Colonic mucosa (tissue), 4 donors: ENCODE measurements at places on chromosomes 13 and 19.
A peak's percentile ranks its signal among the peaks of the same experiment; 100 is the strongest.

DNA sequence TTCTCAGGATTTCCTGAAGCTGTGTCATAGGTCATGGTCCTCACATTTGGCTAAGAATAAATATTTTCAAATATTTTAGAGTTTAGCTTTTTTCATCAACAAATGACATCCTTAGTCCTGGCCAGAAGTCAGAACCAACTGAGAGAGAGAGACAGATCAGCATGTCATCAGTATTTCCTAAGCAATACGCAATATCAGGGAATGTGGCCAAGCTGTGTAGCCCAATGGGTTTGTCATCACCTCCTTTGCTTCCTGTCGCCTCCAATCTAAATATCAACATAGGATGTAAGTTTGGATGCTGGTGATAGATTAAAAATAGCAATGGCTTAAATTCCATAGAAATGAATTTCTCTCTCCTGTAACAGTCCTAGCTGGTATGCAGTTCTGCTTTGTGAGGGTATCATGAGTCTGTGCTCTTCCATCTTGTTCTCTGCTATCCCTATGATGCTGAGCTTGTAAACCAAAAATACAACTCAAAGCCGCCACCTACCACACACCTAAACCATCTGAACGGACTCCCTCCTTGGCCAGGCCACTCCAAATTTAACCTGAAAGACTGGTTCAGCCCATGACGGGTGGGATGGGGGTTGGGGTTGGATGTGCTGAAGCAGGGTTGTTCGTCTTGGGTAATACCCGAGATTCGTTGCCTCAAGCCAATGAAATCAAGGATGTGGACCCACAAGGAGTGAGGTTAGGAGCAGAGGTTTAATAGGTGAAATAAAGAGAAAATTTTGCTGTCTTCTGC lies 10.0 kb upstream of the IGSF23 start:
- no peak for DNase-seq

DNA sequence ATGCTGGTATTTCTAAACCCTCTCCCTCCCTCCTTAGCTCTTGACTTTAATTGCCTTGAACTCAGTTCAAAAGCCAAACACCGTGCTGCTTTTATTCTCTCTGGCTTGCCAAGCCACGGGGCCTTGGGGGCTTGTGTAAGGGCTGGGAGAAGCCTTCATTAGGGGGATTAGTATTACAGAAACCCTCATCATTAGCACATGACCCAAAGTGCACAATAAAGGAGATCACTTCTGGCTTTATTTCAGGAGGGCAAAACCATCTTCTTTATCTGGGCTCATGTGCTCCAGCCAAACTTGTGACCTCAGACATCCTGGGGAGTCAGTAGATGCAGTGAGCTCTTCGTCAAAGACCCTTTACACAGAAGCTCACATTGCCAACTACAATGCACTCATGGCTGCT lies at the start of gene DCT:
DCT (minus strand) TSS at position 67 of the 400 bp plus-strand sequence. CDS start 427 bp downstream, outside the sequence.
- DNase-seq = no peak

GRCh38 chr13:46803586-46803985 lies 6.6 kb upstream of the ESD start:
- no peak for DNase-seq

DNA sequence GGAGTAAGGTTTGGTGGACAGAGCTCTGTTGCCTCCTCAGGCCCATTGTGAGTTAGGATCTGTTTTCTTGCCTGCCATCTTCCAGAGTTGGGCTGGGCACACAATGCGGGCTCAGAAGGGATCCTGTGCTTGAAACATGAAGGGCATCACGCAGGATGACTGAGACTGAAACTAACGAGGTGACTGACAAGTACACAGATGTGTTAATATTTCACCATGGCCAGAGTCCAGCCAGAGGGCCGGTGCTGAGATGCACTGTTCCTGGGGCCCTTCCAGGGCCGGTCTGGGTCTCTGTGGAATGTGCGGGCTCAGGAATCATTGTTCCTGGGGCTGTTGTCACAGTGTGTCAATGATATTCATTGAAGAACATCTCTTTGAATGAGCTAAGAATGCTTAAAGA lies 163.7 kb downstream of the URI1 start:
- no peak for DNase-seq

GRCh38 chr13:74154981-74155380 lies 20.8 kb upstream of the KLF12 start:
- no peak for DNase-seq

DNA sequence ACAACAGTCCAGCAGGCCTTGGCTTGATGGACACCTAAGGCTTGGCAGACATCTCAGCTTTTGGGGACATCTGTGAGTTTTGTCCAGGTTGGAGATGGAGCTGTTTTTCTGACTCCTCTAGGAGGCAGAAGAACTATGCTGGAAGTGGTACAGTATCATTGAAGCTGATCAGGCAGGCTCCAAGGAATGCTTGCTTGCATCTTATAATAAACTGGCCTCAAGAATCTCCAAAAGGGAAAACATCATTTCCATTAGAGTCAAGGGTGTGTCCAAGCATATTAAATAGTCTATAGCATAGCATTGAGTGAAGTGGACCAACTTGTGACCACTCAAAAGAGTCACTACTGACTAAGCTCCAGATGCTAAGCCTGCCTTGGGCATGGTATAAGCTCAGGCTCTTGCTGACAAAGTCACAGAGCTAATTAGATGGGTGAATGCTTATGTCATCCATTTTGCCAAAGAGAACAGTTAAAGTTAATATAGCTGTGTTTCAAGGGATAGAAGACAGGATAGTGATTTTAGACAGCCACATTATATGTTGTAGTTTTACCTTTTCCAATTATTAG lies 216.0 kb downstream of the DNAJC15 start:
- no peak for DNase-seq

DNA sequence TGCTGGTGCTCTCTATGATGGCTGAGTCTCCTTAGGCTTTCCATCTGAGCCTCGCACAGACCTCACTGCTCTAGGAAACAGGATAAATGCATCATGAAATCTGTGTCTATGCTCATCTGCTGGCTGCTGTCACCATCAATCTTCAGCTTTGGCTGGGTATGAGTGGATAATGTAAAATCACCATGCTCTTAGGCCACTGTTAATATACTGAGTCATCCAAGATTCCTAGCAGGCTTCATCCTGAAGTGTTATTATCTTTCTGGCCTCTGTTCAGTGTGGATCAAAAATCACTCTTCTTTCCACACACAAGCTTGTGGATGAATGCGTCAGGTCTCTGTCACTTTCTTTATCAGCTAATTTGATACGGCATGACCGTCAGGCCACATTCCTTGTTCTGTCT lies 317.4 kb downstream of the NALCN start:
- DNase-seq = no peak

DNA sequence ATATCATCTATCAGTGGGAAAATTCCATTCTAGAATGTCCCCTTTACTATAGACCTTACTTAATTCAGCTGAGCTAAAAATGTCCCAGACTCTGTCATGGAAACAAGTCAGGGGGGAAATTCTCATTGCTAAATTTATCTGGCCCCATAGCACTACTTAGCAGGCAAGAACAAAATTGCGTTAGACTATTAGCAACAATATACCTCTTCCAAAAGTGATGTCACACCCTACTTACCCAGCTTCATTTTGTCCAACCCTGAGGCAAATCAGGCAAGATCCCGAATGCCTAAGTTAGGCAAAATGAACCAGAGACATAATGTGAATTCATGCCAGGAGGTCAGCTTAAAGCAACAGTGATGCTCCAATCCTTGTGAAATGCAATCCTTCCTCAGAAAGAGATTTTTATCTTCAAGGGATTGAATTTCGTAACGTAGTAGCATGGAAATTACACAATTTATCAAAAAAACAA lies 93.7 kb downstream of the FRY start:
- no peak for DNase-seq

DNA sequence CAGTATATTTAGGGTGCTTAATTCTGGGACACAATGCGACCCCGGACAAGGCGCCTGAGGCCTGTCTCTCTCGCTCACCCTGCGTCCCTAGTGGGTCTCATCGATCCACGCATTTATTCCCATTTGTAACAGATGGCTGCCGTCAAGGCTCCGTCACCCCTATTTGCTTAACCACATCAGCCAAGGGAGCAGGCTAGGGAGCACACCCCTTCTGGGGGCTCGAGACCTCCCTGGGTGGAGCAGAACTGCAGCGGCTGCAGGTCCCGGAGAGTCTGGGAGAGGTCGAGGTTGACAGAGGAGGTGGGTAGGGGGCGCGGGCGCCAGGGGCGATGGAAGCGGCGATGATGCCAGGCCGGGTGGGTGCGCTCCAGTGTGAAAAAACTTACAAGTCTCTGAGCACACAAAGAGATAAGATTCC lies 507 bp downstream of the ALG5 start:
- DNase-seq = peak; percentile 35

DNA sequence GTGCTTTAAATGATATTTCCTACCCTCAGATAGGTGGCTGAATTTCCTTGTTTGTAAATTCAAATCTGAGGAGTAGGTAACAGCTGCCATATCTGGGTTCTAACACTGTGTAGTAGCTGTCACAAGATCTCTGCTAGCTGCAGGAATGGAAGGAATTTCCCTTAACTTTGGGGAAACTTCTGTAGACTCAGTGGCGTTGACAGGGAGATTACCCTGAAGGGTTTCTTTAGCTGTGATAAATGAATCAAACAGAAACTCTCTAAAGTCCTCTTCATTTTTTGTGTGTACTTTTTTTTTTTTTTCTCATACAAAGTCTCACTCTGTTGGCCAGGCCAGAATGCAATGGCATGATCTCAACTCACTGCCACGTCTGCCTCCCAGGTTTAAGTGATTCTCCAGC lies 5.3 kb upstream of the EPSTI1 start:
- DNase-seq = no peak

DNA sequence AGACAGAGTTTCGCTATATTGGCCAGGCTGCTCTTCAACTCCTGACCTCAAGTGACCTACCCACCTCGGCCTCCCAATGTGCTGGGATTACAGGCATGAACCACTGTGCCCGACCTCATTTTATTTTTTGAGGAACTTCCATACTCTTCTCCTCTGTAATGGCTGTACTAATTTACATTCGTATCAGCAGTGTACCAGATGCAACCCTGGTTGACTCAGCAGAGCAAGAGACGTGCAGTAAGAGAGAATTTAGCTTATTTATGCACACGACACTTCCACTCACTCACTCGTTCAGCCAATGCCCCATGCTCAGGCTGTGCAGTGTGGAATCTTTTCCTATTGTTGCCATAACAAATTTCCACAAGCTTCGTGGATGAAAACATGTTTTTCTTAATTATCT lies 6.9 kb downstream of the KIR3DL3 start:
- no peak for DNase-seq

- DNase-seq = no peak
Observed at GRCh38 chr13:75607447-75607846, 28.7 kb upstream of the LMO7 start.

DNA sequence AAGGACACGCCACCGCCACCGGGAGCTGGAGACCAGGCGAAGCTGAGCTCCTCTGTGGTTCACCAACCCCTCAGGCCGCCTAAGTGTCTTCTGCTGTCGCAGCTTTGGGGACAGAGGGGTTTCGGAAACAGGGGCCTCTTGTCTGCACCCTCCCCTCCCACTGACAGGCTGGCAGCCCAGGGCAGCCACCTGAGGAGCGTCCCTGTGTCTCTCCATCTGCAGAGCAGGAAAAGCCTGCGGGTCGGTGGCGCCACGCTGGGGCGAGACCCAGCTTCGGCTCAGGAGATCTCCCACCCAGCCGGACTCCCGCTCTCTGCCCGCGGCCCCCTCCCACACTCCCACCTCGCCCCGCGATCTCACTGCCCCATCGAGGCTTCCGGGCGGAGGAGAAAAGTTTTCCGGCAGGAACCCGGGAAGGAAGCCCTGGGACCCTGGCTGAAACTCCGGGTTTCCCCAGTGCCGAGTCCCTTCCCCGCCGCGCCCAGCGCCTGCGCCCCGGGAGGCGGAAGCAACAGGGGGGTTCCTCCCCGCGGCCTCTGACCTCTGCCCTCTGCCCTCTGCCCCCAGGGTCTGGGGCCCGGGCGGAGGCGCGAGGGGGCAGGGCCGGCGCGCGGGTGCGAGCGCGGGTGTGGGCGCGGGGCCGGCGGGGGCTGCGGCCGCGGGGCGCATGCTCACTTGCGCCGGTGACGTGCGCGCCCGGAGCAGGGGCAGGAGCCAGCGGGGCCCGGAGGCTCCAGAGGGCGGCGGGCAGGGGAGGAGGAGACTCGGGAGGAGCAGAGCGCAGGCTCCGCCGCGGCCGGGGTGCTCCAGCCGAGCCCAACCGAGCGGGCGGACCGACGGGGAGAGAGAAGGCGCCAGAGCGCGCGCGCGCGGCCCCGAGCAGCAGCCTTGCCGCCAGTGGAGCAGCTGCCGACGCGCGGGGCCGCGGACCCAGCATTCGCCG lies at the start of gene ATP11A:
ATP11A (plus strand) TSS at position 736 of the 943 bp plus-strand sequence. CDS start 379 bp downstream, outside the sequence.
- DNase-seq = peak; percentile 86

DNA sequence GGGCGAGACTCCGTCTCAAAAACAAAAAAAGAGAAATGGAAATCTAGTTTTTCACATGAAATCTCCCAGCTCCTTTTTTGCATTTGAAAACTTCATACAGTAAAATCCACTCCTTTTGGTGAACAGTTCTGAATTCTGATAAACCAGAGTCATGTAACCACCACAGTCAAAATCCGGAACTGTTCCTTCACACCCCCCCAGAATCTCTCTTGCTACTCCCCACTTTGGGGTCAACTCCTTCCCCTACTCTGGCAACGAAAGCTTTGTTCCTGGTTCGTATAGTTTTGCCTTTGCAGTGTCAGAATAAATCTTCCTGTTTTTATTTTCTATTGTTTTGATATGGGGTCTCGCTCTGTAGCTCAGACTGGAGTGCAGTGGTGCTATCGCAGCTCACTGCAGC lies 23.7 kb downstream of the RCN3 start:
- no peak for DNase-seq

- no peak for DNase-seq
Observed at GRCh38 chr19:46076031-46076880, 35.5 kb upstream of the IGFL4 start.

DNA sequence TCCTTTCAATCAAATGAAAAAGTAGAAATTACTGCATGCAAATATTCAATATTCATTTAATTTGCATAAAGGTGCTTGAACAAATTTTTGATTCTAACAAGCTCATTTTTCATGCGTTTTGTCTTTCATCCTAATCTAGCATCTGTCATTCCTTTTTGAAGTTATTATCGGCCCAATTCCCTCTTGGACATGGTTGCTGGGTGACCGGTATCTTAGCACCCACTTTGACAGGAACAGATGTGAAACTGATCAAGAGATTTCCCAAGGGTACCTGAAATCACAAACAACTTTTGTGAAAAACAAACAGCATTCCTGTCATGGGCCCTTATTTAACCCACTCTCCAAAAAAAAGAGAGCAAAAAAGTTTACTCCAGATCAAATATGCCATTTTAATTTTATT lies 13.3 kb downstream of the DACH1 start:
- DNase-seq = no peak
